ENCODE measurements at places on chromosomes 2 and 18. TPM values are rescaled to one million over a fixed set of nuclear protein-coding genes. Genes with fewer than 3 reads are reported as not detected.

GRCh38 chr2:200593905-200594304, 8.1 kb downstream of the AOX1 start:
- DNase-seq, result no peak

DNA sequence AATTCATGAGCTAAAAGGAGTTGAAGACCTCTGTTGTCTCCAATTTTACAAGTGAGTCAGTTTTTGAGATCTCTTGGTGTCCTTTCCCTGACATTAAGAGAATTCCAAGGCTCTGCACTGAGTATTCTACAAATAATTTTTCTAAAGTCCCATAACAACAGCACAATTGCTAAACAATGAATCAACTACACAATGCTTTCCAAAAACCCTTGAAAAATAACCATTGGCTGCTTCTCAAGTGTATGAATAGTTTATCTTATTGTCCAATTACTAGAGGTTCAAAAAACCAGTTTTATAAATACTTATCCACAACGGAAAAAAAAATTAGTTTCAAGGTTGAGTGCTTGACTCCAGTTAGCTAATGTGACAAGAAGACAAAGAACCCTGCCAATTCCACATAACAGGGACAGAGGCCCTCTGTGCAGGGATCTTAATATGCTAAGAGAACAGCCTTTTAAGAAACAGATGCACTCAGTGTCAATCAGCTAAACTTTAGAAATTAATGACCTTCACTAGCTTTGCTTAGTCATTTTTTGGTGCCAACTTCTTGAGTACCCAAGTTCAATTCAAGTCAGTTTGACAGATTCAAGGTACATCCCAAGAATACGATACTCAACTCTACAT, 266.6 kb upstream of the CYP26B1 start:
- DNase-seq, result no peak

GRCh38 chr2:171762879-171763573, 75.8 kb downstream of the DYNC1I2 start:
- peak; percentile 26 for DNase-seq

PJVK gene
- 3.3 TPM for total RNA-seq

- DNase-seq, result no peak
These were observed 261.7 kb upstream of the SLC39A10 start for GRCh38 chr2:195395362-195395761.

DNA sequence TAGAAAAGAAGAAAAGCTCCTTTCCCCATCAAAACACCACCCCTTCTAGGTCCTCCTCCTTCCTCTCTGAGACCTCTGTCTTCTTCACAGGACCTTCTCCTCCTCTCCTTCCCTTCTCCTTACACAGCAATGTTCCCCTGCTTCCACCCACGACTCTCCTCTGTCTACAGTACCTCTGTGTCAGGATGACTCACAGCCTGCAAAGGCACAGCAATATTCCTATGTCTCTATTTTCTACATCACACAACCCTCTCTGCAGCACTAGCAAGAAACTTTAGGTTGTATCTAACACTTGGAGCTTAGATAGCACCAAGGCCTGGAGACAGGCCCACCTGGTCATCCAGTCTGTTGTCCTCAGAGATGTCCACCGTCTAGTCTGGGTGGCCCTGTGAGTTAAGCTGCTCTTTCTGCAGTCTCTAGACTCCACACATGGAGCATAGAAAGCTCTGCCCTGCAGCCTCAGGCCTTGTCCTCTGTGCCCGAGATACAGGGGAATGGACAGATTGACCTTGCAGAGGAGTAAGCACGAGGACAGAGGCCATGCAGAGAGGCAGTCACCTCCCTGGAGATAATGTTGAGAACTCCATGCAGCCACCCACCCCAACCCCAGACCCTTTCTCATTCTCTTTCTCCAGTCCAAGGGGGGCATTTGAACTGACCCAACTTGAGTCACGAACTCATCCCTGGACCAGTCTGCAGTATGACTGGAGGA, 212.0 kb downstream of the TNS1 start:
- peak; percentile 72 for DNase-seq

DNA sequence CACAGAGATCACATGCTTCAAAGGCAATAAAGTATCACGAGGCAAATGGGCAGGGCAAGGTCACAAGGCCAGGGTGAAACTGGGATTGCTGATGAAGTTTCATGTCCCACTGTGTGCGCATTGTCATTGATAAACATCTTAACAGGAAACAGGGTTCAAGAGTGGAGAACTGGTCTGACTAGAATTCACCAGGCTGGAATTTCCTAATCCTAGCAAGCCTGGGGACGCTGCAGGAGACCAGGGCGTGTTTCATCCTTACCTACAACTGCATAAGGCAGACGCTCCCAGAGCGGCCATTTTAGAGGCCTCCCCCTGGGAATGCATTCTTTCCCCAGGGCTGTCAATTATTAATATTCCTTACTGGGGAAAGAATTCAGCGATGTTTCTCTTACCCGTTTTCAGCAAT, 33.2 kb downstream of the PTPN4 start:
- no peak for DNase-seq

DAW1 gene
- total RNA-seq, result 1.5 TPM

- DNase-seq, result no peak
These were observed 96.4 kb downstream of the PIK3C3 start for GRCh38 chr18:42051411-42051810.

DNA sequence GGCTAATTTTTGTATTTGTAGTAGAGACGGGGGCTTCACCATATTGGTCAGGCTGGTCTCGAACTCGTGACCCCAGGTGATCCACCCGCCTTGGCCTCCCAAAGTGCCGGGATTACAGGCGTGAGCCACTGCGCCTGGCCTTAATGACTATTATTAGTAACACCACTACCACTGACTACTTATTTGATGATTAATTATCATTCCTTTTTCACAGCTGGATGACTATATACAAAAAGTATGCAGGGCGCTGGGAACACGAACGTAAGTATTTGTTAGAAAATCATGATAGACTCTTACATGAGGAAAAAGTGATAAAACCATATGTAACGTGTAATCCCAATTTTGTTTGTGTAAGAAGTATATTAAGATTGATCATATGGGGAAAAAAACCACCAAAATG, 21.6 kb downstream of the DARS1 start:
- no peak for DNase-seq

GRCh38 chr2:241228860-241229516, 40.5 kb downstream of the ANO7 start:
- DNase-seq, result no peak

DNA sequence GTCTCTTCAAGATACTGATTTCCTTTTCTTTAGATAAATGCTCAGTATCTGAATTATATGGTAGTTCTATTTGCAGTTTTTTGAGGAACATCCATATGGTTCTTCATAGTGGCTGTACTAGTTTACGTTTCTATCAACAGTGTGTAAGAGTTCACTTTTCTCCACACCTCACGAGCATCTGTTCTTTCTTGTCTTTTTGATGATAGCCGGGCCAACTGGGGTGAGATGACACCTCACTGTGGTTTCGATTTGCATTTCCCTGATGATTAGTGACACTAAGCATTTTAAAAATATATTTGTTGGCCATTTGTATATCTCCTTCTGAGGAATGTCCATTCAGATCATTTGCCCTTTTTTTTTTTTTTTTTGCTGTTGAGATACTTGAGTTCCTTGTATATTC, 458.8 kb downstream of the SETBP1 start:
- no peak for DNase-seq

C2orf81 gene
- 3.9 TPM for total RNA-seq

DNA sequence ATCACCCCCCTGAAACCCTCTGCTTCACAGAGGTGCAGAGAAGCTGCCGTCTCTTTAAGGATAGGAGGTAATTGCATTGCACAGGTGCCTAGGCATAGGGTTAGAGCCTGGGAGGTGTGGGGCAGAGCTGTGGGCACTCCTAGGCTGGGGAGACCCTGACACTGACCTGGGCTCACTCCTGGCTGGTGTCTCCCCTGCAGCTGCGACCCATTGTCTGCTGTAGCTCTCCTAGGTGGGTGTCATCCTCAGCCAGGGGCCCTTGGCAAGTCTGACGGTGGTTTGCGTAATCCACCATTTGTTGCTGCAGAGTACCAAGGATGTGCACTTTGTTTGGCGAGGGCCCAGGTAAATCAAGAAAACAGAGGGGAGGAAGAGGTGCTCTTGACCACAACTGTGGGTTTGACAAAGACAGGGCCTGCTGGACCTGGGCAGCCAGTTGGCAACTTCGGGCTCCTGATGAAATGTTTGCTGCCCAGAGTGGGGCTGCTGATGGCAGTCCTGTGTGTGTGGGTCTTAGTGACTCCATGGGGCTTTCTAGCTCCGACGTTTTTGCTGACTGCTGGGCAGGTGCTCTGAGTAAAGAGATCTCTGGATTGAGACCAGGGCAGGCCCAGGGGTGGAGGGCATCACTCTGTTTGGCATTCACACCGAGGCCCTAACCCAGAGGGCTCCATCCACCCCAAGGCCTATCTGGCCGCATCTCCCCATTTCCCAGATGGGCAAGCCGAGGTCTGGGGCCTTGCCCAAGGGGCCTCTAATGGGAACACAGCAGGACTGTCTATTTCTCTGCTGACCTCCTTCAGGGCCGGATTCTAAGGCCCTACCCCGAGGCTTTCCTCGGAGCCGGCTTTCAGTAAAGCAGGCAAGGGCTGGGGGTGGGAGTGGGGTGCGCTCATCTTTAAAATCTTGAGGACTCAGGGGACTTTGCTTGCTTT, 67.7 kb downstream of the EDAR start:
- DNase-seq, result no peak

UPP2 gene
- total RNA-seq, result not detected

RAB11FIP5 gene
- total RNA-seq, result 43.4 TPM

DNA sequence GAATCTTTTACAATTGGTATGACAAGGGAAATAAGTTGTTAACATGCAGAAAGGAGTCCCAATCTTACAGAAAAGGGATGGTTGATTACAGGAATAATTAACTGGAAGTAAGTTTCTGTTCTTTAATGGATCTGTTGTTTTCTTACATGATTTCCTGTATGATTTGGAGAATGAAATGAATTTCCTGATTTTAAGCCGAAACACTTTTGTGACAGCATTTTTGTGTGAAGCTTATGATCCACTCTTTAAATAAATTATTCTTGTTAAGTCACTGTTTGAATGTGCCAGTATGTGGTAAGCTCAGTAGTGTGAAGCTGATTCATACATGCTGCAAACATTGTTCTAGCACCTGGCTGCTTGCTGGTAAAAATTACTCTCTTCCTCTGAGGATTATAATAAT, 516.2 kb downstream of the DCDC2C start:
- no peak for DNase-seq

DNA sequence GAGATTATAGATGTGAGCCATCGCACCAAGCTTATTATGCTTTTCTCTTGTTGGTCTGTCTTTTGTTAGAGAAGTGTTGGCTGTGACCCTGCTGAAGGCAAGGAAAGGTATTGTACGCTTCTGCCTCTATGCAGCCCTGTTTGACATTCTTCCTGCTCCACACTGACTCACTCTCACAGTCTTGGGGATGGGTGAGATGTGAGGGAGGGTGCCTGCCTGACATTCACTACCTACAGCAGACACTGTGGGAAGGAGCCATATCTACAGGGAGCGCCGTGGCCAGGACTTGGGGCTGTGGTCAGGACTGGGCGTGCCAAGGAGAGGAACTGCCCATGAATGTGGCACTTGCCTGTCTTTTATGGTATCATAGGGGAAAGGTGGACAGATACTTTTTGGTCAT, 43.9 kb upstream of the FHL2 start:
- no peak for DNase-seq

GRCh38 chr2:68317971-68318913, 1.5 kb downstream of the CNRIP1 start:
- no peak for DNase-seq

GRCh38 chr2:238688193-238689153, 159.4 kb upstream of the TWIST2 start:
- no peak for DNase-seq

- no peak for DNase-seq
These were observed 87.4 kb downstream of the ARHGEF33 start for GRCh38 chr2:38977047-38977446.

DNA sequence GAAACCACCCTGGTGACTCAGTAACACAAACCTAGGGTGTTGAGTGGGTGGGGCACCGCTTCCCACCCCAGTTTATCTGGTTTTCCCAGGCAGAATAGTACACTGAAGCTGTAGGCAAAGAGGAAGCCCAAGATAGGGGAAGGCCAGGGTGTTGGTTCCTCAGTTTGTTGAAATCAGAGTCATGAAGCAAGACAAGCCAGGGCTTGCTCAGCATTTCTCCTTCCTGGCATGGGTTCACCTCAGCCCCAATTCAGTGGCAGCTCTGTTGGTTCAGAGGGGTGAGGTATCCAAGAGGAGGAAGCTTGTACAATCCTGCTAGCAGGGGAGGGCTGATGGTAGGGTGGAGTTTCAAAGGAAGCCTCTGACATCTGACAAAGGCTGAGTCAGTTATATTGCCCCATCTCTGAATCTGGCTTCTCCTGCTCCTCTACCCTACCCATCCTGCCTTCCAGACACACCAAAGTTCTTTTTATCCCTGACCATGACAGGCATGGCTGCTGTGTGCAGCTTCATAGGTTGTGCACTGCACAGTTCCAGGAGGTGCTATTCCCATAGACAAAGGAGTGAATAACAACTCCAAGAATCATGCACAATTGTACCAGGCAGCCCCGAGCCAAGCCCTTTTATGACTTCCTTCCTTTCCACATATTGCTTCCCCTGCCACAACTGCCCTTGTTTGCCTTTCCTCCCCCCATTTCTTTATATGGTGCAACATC, 24.9 kb upstream of the RAB10 start:
- peak; percentile 87 for DNase-seq

WDSUB1 gene
- total RNA-seq, result 11.7 TPM

RUFY4 gene
- not detected for total RNA-seq

DNA sequence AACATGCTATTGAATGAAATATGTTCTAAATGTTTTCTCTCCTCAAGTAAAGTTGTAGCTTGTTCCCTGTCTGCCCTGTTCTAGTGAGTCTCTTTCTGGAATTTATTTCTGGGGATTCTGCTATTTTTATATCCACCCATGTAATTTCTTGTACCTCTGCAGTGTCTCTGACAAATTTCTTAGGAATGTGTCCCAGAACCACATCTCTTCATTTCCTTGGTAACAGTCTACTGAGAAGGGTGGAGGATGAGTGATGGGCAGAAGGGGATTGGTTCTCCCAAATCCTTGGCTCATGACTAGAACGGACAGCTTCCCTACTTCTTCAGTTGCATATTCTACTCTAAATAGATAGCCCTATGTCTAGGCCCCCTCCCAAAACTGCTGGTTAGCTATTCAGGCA, 490.6 kb upstream of the LINC00305 start:
- DNase-seq, result no peak

DNA sequence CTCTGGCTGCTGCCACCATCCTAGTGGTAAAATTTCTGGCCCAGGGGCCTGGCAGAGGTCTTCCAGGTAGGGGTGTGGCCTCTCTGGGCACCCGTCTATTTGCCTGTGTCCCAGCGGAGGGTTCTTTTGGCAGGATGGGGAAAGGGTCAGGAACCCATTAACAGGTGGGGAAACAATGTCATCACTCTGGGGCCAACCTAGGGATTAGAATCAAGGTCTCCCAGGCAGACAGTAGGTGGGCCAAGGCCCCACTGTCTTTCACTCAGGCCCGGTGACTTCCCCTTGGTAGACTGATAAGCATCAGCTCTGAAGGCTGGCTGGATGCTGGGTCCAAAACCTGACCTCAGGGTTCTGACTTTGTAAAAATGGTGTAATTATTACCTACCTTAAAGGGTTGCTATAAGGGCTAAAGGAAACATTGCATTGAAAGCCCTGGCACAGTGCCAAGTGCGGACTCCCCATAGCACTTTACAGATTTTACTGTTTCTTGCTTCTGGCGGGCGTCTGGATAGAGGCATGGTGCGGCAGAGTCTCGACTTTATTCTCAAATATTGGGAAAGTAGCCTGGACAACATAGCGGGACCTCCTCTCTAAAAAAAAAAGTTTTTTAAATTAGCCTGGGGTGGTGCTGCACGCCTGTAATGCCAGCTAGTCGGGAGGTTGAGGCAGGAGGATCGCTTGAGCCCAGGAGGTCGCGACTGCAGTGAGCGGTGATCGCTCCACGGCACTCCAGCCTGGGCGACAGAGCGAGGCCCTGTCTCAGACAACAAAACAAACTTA, 2.2 kb downstream of the LBX2 start:
- DNase-seq, result no peak

All from renal cortical epithelial cell (primary cell).